ENCODE measurements at places on chromosomes 1 and 21.

- no peak for DNase-seq
Measured at GRCh38 chr1:205407970-205408369, 13.9 kb downstream of the LEMD1 start.

- peak; percentile 26 for DNase-seq
Measured at GRCh38 chr1:205711105-205712048, 31.1 kb upstream of the SLC45A3 start.

DNA sequence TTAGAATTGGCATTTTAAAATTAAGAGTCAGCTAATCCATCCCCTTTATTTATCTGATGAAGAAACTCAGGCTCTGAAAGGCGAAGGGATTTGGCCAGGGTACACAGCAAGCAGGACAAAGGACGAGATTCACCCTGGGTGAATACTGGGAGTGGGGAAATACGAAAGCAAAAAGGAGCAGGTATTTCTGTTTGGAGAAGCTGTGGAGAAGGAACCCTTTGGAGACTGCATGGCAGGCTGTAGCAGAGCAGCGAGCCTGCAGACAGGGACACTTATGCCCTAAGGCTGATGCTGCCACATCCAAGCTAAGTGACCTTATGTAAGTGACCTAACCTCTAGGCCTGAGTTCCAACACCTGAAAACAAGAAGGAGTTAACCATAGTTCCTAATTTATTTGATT lies 207.2 kb upstream of the C1orf87 start:
- no peak for DNase-seq

- no peak for DNase-seq
Measured at GRCh38 chr1:230307213-230307612, 118.9 kb downstream of the PGBD5 start.

GRCh38 chr1:88740784-88741183 lies 56.7 kb downstream of the PKN2 start:
- DNase-seq = no peak

DNA sequence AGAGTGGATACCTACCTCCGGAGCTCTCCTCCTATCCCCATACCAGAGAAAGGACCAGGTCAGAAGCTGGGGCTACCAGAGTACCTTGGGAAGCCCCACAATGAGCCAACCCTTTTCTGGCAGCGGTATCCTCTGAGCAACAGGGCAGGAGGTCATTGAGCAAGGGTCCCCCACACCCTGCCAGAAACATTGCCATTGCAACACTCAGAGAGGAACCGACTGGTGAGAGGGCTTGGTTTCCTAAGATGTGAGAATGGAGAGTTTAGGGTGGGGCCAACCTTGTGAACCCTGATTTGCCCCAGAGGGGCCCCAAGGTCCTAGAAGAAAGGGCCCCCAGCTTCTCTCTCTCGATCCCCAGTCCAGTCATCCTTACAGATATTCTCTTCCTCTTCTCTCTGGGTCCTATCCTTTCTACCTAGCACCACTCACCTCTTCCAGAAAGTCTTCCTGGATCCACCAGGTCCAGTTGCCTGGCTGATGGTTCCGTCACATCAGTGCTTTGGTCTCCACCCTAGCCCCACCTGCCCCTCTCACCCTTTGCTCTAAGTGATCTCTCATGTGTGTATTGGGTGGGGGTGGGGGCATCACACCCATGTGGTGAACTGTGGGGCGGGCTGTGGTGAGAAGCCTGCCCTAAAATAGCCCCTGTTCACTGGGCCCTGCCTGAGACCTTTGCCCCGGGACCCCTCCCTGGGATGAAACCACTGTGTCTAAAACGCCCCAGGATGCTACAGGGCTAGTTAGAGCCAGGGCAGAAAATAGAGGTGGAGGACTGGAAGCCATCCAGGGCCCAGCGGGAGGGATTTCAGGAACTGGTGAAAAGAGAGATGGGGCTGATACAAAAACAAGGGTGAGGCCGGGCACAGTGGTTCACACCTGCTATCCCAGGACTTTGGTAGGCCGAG lies 8.7 kb downstream of the FGR start:
- no peak for DNase-seq

DNA sequence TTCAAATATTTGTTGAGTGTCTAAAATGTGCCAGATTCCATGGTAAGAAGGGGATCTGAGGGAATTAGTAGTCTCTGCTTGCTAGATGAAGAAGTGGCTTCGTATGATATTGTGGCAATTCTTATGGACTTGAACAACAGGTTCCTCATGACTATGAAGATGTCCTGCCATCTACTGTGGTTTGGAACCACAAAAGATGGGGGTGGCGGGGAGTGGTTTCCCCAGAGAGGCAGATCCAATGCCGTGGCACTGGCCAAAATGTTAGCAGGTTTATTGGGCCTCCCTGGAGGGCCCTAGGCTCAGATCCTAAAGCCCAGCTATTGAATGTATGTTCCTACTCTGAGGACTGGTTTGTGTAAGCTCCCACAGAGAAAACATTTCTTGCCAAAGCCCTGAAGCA lies 120.8 kb downstream of the RGS2 start:
- DNase-seq = no peak

DNA sequence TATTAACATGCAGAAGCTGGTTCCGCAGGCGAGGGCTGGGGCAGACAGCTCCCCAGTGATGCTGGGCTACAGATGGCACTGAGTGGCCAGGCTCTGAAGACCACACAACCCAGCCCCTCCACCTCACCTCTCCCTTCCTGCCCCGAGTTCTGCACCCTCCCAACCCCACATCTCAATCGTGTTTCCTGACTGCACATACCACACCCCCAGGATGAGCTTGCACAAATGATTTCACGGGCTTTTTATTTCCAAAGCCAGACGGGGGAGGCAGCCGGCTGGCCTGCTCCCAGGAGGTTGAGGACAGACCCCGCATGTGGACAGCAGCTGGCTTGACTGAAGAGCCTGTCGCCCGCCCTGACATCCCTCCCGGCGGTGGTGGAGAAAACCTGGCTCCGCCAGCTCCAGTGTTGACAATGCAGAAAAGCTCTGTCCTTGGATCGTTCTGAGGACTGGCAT lies 21.4 kb upstream of the ALDH4A1 start:
- DNase-seq = no peak

DNA sequence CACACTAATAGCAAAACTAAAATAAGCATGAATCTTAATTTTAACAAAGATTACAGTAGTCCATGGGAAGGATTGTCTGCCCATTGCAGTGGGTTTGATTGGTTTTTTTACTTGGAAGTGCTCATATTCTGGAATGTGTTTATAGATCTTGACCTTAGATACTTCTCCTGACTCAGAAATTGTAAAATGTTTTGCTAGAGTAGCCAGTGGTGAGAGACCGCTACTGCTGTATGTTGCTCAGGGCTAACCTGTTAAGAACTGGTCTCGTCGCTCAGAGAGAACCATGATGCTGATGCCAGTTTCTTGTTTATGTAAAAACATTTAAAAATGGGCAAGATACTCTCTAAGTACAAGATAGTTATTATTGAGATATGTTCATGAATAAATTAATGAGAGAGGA lies 99.9 kb downstream of the ROR1 start:
- no peak for DNase-seq

GRCh38 chr1:169768161-169768560 lies 26.5 kb downstream of the METTL18 start:
- DNase-seq = no peak

GRCh38 chr1:156805766-156806511 lies 10.7 kb downstream of the SH2D2A start:
- no peak for DNase-seq

GRCh38 chr1:209883341-209883971 lies 54.6 kb upstream of the SYT14 start:
- DNase-seq = no peak

GRCh38 chr1:116167625-116168276 lies 56.6 kb downstream of the MAB21L3 start:
- no peak for DNase-seq

GRCh38 chr1:48715921-48716320 lies 60.8 kb downstream of the BEND5 start:
- DNase-seq = no peak

GRCh38 chr21:32364796-32365195 lies 28.0 kb downstream of the URB1 start:
- DNase-seq = no peak

DNA sequence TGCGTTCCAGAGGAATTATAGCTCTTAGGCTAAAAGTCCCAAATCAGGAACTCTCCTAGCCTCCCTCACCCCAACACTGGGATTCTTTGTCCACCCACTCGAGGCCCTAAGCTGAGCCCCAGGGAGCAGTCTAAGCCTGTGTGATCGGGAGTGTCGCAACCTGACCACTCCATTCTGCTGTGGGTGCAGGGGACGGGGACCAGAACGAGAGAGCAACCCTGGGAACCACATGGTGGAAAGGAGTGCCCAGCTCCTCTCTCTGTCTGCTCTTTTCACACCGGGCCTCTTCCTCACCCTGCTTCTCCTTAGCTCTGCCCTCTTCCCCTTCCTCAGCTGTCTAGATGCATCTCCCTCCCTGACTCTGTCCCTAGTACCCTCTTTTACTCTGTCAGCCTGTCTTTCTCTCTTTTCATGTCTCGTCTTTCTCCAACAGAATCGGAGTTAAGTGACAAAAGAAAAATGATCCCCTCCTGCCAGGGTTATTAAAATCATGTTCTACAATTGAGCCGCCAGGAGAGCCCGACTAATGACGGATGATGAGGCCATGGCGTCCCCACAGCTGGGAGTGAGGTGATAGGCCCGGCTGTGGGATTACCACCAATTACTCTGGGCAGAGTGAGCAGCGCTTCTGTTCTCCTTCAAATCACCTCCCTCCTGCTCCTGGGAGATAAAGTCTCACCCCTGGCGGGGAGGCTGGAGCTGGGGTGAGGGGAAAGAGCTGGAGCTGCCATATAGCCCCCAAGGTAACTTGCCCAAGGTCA lies 34.5 kb upstream of the CSF3R start:
- DNase-seq = no peak

- no peak for DNase-seq
Measured at GRCh38 chr1:116722016-116722838, 32.0 kb upstream of the CD2 start.

DNA sequence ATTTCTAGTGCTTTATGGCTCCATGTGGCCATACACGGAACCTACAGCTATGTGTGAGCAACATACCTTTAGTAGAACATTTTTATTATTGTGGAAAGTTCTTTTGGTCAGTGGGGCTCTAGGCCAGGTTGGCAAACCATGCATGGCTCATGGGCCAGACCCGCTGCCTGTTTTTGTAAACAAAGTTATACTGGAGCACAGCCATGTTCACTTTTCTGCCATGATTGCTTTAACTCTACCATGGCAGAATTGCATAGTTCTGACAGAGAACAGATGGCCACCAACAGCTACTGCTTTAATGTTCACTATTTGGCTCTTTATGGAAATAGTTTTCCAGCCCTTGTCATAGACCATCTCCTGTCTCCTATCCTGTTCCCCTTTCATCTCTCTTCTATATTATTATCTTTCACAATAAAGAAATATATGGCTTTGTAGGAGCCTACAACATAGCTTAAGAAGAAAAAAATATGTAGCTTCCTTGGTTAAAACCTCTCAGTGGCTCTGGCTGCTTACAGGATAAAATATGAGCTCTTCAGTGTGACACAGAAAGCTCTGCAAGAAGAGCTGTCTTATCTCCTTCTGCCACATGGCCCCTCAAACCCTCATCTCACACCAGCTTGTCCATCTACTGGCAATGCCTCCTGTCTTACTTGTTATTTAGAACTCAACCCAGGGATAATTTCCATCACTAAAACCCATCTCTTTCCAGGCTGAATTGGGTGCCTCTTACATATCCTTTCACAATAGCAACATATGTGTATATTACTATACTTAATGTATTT lies 54.6 kb upstream of the RWDD3 start:
- DNase-seq = no peak

DNA sequence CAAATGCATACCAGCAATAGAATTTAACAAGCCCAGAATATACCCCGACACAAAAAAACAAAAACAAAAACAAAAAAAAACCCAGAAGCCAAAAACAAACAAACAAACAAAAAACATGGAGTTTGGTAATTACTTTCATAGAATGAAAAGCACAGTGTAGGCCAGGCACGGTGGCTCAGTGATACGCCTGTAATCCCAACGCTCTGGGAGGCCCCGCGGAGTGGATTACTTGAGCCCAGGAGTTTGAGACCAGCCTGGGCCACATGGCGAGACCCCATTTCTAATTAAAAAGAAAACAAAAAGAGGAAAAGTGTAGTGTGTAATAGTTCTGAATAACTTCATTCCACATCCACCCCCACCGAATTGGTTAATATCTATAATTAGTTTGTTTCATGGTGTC lies 1265.7 kb downstream of the NCAM2 start:
- no peak for DNase-seq

DNA sequence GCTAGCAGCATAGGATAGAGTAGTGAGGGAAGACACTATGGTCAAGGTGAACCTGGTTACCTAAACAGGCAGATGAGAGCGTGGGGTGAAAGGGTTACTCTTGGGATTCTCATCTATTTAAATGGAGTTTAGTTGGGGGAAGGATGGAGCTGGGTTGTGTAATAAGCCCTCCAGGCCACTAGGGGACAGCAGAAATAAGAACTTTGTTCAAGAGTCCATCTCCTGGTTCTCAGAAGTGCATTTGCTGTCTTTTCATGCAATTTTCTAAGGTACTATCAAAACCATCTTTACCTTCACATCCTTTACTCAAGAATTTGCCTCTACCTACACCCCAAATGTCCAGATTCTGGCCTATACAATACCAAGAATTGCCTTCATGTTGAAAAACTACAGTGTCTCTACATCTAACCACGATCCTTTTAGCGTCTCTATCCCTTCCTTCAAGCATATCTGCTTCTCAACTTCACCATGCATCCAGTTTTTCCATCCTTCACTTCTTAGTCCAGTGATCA lies 28.0 kb downstream of the SLAMF1 start:
- no peak for DNase-seq

DNA sequence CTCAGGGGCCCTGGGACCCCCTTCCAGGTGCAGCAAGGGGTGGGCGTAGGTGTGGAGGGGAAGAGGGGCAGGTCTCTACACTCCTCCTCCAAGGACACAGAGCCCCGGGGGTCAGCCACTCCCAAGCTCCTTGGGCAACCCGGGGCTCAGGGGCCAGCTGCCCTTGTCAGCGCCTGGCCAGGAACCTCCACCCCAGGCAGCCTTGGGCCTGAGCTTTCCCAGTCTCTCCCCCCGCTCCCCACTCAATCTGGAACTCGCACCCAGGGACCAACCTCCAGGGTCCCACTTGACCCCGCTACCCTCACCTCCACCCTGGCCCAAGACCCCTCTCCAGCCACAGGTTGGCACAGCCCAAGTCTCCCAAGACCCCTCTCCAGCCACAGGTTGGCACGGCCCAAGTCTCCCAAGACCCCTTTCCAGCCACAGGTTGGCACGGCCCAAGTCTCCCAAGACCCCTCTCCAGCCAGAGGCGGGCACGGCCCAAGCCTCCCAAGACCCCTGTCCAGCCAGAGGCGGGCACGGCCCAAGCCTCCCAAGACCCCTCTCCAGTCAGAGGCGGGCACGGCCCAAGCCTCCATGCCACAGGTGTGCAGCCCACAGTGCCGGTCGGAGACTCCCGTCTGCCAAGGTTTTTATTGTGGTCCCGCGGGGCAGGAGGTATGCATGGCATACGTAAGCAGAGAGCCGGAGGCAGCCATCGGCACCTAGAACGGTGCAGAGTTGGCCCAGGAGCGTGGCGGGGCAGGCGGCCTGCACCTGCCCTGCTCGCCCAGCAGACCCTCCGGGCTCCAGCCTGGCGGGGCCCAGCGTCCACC lies 3.0 kb downstream of the TNFRSF4 start:
- no peak for DNase-seq

Data from activated CD4-positive, alpha-beta T cell treated with anti-CD3 and anti-CD28 coated beads for 24 hours (primary cell).